ENCODE measurements at places on chromosomes 16 and 17.

- DNase-seq, result no peak
Observed at GRCh38 chr17:36979565-36979941, 30.8 kb downstream of the AATF start.

- DNase-seq, result no peak
Observed at GRCh38 chr17:62098623-62099231, 33.6 kb upstream of the MED13 start.

- DNase-seq, result no peak
Observed at GRCh38 chr17:62000186-62000585, 64.9 kb downstream of the MED13 start.

DNA sequence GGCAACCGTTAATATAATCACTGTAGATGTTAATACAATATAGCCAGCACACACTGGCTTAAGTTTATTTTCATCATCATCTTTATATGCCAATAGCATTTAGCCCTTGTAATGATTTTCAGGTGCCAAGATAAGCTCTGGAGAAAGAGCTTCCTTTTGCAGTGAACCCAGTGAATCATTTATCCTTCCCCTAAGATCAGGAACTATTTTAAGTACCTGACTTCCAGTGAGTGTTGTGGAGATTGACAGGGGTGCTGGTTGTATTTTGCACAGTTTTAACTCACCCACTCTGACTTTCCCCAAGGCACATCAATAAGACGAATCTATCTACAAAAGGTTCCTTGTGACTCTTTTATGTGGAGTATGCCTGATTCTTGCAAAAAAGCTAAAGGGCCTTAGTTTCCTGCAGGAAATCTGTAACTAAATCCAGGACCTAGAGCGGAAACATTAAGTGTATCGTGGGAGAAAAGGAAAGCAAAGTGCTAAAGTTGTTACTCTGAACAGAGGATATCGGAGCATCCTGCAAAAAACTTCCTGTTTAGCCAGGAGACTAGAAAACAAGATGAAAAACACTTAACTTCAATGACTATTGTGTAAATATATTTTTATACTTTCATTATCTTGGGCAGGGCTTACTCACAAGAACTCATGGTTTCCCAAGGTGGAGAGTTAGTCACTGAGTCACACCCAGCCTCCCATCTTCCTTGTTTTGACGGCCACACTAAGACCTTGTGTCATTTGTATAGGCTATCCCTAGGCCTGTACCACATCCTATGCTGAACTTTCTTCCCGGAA is 183.6 kb downstream of the MAP2K6 start:
- no peak for DNase-seq
